ENCODE measurements at places on chromosomes 1 and 21. TPM values are rescaled to one million over a fixed set of nuclear protein-coding genes. Genes with fewer than 3 reads are reported as not detected.

SYT14 gene
- not detected for total RNA-seq

DNA sequence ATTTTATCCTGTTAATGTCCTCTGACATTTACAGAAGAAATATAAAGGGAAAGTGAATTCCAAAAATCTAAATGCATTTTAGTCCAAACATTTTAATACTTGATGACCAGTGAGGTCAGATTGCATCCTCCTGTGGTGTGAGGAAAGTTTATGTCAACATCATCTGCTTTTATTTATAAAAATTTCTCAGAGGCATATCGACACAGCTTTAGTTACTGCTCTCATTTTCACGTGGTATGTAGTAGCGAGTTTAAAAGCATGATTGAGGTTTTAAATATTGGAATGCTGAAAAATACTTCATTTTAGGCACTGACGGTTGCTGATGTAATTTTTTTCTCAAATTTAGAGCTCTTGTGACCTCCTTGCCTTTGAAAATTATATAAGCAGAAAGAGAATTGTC lies 234.8 kb downstream of the HMCN1 start:
- DNase-seq = no peak

DNA sequence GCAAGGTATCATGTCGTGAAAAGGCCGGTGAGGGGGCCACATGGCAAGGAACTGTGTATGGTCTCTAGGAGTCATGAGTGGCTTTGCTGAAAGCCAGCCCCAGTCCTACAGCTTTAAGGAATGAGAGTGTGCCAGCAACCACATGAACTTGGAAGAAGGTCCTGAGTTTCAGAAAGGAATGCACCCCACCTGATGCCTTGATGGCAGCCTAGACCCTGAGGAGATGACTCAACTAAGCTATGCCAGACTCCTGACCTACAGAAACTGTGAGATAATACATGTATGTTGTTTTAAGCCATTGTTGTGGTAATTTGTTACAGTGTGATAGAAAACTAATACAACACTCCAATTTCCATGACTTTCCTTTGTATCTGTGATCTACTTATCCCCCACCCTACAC lies 33.5 kb upstream of the AKT3 start:
- no peak for DNase-seq

- DNase-seq = peak; percentile 82
Observed at GRCh38 chr1:155078469-155079209, at the start of gene EFNA3. Gene EFNA3 (plus strand): TSS chr1:155078837. CDS start chr1:155078942, 105 bp downstream.

DNA sequence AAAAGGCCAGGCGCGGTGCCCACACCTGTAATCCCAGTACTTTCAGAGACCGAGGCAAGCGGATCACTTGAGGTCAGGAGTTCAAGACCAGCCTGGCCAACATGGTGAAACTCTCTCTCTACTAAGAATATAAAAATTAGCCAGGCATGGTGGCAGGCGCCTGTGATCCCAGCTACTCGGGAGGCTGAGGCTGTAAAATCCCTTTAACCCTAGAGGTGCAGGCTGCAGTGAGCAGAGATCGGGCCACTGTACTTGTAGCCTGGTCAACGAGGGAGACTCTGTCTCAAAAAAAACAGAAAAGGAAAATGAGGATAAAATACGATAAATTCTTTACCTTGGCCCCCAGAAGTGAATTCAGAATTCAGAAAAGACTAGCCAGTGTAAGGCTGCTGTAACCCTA lies 1.6 kb downstream of the TMEM50B start:
- DNase-seq = no peak

DNA sequence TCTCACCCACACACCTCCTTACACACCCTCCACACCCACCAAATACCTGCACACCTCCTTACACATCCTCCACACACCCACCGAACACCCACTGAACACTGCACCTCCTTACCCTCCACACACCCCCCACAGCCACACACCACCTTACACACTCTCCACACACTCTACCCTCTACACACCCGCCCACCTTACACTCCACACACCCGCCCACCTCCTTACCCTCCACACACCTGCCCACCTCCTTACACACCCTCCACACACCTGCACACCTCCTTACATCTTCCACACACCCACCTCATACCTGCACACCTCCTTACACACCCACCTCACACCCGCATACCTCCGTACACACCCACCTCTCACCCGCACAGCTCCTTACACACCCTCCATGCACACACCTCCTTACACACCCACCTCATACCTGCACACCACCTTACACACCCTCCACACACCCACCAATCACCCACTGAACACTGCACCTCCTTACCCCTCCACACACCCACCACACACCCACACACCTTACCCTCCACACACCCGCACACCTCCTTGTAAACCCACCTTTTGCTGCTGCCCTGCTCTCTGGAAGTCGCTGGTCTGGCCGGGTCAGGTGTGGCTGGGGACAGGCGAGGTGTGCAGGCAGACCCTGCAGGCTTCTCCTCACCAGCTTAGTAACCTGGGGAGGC lies 38.5 kb downstream of the COQ8A start:
- no peak for DNase-seq

- DNase-seq = no peak
Observed at GRCh38 chr1:77014073-77014788, 147.0 kb downstream of the ST6GALNAC5 start.

- no peak for DNase-seq
Observed at GRCh38 chr1:5250336-5250735, 595.9 kb downstream of the AJAP1 start.

DNA sequence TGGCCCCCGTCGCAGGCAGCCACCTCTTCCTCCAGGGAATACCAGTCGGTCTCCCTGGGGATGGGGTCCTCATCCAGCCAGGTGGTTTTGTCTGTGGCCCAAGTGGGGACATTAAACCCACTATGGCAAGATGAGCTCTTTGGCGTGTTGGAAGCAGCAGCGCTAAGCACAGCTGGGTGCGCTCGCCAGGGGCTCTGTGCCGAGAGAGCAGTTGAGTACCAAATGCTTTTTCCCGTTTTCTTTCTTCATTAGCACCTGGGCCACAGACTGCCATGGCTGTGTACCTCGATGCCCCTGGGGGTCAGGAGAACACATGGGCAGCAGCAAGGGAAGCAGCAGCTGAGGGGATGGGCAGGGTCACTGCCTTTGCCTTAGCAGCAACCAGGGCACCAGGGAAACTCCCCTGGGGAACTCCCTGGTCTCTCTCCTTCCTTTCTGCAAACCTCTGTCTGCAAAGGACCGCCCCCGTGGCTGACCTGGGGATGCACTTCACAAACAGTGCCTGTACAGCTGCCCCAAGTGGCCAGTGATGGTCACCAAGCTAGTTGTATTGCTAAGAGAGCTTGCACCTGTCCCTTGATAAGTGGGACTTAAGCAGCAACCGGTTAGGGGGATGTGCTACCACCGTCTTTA lies 31.1 kb downstream of the EDARADD start:
- DNase-seq = no peak

- DNase-seq = no peak
Observed at GRCh38 chr1:79295967-79296366, 289.4 kb upstream of the ADGRL4 start.

DNA sequence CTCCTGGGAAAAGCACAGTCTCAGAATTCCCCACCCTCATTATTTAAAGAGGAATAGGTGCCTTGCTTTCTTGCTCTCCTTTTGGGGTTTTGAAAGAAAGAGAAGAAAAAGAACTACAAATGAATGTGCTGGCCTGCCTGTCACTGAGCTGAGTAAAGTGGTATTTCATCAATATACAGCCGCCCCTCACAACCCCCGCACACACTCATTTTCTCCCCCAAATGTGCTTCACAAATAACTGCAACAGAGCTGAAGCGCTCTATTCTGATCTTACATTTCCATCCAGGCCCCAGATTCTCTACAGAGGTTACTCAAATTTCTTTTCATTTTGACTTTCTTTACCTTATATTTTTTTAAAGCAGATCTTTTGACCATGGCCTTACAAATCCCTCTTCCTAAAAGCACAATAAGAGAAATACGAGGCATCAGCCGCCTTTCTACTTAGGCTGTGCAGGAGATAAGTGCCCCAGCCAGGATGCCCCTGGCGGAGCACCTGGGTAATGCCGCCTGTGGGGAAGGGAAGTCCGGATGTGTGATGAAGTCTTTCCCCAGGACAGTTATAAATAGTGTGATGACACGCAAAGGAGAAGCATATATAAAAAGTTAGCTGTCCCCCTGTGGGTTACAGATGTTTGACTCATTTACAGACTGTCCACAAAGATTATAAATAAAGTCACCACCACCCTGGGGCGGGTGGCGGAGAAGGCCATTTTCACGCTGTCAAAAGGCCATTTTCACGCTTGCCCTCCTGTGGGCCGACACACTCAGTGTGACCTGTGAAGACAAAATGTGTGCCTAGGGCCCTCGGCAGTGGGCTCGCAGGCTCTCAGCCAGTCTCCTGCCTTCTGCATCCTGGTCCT lies 6.5 kb downstream of the KCNN3 start:
- peak; percentile 90 for DNase-seq

GRCh38 chr1:73401666-73402065 lies 796.3 kb downstream of the LRRIQ3 start:
- DNase-seq = no peak

GRCh38 chr21:32412162-32413014 lies at the start of gene EVA1C:
Gene EVA1C (plus strand): TSS chr21:32412706. CDS start chr21:32412854, 148 bp downstream.
- peak; percentile 84 for DNase-seq

DNA sequence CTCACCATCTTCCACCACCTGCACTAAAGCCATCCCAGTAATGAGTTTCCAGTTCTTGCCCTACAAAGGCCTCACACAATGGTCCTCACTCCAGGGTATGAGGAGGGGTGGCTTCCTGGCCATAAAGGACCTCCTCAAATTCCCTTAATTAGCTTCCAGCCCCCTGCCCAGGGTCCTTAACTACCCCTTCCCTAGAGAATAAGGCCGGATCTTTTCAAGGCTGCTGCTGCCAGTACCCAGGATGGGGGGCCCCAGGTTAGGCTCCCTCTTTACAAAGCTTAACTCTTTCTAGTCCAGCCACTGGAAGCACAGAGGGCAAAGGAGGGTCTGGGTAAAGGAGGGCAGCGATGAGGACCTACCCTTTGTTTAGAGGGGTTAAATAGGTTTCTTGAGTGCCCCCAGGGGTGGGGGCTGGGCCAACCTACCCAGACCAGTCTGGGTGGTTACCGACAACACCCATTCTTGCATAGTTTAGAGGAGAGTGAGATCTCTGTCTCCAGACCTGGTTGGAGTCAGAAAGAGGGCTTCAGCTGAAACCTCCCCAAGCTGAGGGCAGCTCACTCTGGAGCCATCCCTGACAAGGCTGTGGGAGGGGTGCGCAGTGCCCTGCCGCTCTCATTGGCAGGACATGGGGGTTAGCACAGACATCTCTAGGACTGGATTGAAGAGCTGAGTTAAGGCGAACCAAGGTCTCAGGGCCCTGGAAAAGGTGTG lies 7.1 kb downstream of the BLACAT1 start:
- DNase-seq = no peak

GRCh38 chr1:24022581-24023361 lies 42.6 kb upstream of the SRSF10 start:
- no peak for DNase-seq
